ENCODE measurements at places on chromosomes 11 and 22.

GRCh38 chr11:26847459-26847858 is 125.6 kb upstream of the SLC5A12 start:
- no peaks in the 10 kb centered on the region for H3K4me1 ChIP-seq
- no peaks in the 10 kb centered on the region for H3K36me3 ChIP-seq
- H3K27me3 ChIP-seq = no peaks in the 10 kb centered on the region
- no peak overlapping the region for H3K27ac ChIP-seq
- no peak for DNase-seq
- H3K4me3 ChIP-seq = no peak overlapping the region

DNA sequence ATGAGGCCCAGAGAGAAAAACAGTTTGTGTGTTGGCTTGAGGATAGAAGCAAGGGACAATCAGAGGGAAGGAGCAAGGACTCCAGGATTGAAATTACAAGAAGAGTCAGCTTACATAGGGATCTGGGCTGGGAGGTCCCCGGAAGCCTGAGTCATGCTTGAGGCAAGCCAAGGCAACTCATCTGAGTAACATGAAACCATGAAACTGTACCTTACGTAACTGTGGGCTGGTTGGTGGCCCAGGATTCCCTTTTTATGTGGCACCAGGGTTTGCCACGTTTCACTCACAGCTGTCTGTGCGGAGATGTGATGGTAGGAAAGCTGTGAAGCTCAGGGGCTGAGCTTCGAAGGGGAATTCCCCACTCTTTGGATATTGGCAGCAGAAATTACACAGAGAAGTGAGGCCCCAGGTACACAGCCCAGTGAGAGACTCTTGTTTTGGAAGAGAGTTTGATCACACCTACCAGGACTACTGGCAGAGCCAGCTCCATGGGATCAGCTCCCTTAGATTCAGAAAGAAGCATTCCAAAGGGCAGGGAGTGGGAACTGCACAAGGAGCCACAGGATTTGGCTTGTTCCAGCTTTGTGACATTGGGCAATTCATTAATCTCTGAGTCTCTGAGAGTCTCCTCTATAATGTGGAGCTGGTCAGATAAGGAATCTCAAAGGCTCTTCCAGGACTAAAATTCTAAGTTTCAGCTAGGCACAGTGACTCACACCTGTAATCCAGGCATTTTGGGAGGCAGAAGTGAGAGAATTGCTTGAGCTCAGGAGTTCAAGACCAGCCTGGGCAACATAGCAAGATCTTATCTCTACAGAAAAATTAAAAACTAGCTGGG is 7.8 kb downstream of the SLC5A1 start:
- DNase-seq = peak; percentile 61
- peaks cover 9% of the 10 kb centered on the region for H3K4me1 ChIP-seq
- no peaks in the 10 kb centered on the region for H3K36me3 ChIP-seq
- peaks cover 55% of the 10 kb centered on the region for H3K27me3 ChIP-seq
- H3K4me3 ChIP-seq = peak overlapping the region; percentile 24

DNA sequence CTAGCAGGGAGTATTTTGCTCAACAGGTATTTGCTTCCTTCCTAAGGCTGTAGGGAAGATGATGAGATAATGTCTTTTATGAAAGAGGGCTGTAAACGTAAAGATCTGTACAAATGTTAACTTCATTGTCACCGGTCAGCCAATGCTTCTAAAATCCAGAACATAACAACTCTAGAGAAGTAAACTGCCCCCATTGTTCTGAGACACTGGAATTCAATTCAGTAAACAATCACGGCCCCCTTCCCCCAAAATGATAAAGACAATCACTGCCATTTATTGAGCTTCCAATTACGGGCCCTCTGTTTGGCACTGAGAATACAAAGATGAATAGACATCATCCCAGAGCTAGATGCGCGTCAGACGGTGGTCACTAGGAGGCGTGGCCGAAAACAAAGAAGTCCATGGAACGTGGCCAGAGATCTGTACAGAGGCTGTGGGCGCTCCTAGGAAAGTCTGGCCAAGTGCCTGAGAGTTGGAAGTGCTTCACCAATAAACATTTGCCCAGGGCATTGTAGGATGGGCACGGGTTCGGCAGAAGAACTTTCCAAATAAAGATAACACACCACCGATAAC is 576 bp downstream of the TMEM258 start:
- H3K27ac ChIP-seq = peak overlapping the region; percentile 99
- H3K4me3 ChIP-seq = peak overlapping the region; percentile 91
- DNase-seq = no peak
- peaks cover 44% of the 10 kb centered on the region for H3K4me1 ChIP-seq
- peaks cover 24% of the 10 kb centered on the region for H3K36me3 ChIP-seq

DNA sequence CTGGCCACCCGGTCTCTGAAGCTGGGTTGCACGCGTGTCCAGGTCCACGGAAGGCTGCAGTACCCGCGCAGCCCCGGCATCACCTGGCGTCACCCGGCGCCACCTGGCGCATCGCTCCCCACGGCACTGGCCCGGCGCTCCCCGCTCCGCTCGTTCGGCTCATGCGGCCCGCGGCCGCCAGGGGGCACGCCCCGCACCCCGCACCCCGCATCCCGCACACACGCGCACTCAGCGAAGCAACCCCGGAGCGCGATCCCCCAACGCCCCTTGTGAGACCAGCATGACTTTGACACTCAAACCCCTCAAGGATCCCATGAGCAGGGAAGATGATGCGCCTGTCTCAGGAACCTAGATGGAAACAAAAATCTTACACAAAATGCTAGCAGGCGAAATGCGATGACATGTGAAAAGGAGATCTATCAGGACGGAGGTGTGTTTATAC is 11.9 kb downstream of the B3GNT6 start:
- H3K36me3 ChIP-seq = no peaks in the 10 kb centered on the region
- peaks cover 9% of the 10 kb centered on the region for H3K4me1 ChIP-seq
- no peak overlapping the region for H3K27ac ChIP-seq
- H3K4me3 ChIP-seq = no peak overlapping the region

DNA sequence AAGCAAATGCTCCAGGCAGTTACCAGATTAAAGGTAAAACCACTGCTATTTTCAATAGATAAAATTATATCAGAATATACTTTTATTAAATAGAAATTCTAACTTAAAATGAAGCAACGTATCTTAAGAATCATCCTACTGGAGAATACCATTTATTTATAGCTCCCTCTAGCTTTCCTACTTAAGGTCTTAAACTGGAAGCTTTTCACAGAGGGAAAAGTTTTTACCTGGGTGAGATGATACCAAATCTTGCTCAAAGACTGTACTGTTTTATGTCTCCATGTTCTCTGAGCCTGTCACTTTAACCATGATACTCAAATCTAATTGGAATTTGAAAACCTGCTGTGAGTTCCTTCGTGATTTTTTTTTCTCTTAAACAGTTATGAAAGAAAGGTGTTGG is 291.8 kb downstream of the AASDHPPT start:
- DNase-seq = no peak
- H3K27ac ChIP-seq = no peak overlapping the region
- H3K27me3 ChIP-seq = no peaks in the 10 kb centered on the region

DNA sequence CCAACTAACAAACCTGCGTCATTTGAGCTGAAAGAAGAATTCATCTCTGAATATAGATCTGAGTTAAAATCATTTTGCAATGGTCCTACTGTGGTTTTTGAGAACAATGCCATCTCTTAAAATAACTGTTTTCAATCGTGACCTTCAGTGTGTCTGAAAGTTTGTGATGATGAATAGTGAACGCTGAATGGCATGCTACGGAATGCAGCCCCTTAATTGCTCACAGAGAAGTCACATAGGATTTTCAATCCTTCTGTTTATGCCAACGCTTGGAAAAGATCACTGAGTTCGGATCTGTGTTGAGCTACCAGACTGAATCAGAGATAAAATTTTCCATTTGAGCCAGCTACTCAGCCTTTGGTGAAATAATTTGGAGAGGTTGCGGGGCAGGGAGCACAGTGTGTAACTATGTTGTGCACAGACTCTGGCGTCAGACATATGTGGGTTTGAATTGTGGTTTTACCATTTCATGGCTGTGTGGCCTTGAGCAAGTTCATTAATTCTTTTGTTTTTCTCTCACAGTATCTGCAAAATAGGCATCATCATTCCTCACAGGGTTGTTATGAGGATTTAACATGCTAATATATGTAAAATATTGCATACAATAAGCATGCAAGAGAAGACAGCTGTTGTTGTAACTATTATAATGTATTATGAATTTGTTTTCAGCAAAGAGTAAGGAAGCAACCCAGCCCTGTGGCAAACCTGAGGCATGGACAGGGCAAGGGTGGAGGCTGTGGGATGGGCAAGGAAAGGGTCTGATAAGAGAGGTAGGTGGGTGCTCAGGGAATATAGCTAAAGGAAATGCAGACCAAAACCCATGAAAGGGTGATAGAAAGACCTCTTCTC is 679.9 kb downstream of the KCNA4 start:
- no peak overlapping the region for H3K27ac ChIP-seq
- no peaks in the 10 kb centered on the region for H3K36me3 ChIP-seq
- no peaks in the 10 kb centered on the region for H3K27me3 ChIP-seq

DNA sequence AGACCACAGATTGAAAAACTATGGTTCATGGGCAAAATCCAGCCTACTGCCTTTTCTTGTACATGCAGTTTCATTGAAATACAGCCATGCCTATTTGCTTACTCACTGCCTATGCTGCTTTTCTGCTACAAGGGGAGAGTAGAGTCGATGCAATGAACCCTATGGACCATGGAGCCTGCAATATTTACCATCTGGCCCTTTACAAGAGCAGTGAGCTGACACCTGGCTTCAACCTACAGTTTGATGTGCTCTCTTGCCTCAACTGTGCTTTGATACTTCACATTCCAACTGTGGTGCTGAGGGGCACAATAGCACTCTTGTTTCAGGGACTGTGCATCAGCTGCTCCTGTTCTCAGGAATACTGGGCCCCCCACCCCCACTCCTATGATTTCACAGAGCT is 239.5 kb upstream of the SORL1-AS1 start:
- H3K27ac ChIP-seq = no peak overlapping the region
- DNase-seq = no peak
- no peak overlapping the region for H3K4me3 ChIP-seq
- no peaks in the 10 kb centered on the region for H3K4me1 ChIP-seq
- H3K27me3 ChIP-seq = peaks cover 2% of the 10 kb centered on the region
